ENCODE measurements at places on chromosomes 3 and 15.

DNA sequence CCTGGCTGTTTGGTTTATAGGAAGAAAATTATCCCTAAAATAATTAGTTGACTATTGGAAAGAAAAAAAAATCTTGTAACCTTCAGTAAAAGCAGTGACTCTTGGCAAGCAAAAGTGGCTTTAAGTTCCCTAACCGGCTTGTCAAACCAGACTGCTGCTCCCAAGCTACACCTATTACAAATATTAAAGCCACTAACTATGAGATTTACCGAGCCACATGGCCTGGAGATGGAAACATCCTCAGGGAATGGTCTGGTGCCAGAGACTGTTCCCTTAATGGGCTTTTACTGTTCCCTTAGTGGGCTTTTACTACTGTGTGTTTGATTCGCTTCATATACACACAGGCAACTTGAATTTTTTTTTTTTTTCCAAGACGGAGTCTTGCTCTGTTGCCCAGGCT lies 35.9 kb upstream of the ZNF774 start:
- DNase-seq = no peak

GRCh38 chr3:94294806-94295205 lies 231.9 kb downstream of the NSUN3 start:
- DNase-seq = no peak

DNA sequence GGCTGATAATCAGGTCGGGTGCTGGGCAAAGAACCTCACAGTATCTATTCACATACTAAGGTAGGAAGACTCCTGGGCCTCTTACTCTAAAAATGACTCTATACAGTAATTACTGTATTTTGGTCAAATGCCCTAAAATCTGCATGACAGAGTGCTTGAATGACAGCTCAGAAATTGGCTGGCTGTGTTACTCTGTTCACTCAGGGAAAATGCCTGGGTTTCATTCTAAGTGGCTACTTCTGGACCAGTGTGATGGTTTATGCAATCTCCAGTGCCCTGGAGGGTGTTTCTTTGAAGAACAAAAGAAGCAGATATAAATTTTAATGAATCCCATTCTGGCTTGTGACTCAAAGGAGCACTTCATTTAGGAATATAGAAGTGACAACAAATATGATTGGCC lies 2.2 kb downstream of the GABRR3 start:
- DNase-seq = no peak

DNA sequence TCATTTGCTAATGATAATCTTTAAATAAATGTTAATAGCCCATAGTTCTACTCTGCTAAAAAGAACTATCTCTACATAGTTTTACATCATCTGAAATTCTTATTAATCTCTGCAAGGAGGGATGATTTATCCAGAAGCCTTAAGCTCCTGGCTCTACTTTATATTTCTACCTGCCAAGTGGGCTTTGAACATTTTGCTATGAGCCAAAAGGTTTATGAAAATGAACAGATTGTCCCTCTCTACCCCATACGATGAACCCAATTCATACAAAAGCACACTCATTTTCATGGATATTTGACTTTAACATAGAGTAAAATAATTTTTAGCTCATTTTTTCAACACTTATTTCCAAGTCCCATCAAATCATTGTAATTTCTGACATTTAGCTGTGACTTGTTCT lies 611.0 kb downstream of the NSUN3 start:
- no peak for DNase-seq

DNA sequence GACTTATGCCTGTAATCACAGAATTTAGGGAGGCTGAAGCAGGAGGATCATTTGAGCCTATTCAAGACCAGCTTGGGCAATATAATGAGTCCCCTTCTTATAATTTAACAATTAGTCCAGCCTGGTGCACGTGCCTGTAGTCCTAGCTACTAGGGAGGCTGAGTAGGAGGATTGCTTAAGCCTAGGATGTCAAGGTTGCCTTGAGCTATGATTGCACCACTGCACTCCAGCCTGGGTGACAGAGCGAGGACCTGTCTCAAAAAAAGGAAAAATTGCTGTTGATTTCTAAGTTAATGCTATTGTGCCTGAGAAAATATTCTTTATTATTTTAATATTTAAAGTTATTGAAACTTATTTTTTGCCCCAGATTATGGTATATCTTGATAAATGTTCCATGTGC lies 159.0 kb downstream of the NLGN1 start:
- no peak for DNase-seq

GRCh38 chr3:186529201-186529999 lies 14.8 kb downstream of the CRYGS start:
- DNase-seq = no peak

DNA sequence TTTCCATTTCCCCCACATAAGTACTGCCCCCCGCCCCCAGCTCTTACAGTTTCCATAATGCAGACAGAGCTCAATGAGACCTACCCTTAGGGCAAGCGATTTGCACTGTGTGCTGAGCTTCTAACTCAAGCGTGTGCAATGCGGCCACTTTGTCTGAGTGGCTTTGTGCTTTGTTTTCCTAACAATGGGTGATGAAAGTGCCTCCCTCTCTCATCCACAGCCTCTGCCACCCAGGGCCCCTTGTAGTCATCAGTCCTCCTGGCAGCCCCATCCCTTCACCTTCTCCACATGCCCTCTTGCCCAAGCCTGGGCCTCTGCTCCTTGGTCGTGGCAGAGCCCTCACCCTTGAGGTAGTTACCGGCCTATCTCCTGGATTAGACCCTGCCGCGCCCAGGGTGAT lies 17.2 kb downstream of the DAPK2 start:
- DNase-seq = no peak

DNA sequence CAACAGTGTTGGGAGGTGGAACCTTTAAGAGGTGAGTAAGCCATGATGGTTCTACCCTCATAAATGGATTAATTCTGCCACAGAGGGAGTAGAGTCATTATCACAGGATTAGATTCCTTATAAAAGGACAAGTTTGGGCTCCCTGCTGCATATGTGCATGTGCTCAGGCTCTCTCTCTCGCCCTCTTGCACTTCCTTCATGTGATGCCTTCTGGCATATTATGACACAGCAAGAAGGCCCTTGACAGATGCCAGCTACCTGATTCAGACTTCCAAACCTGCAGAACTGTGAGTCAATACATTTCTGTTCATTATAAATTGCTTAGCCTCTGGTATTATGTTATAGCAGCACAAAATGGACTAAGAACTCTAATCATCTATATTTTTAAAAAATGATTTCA lies 205.3 kb downstream of the CTNNB1 start:
- DNase-seq = peak; percentile 63

- no peak for DNase-seq
Observed at GRCh38 chr3:130823241-130823884, 70.5 kb upstream of the ATP2C1 start.

GRCh38 chr3:52841211-52841980 lies 6.6 kb upstream of the MUSTN1 start:
- no peak for DNase-seq

- DNase-seq = peak; percentile 45
Observed at GRCh38 chr3:141231952-141232823, 563 bp downstream of the PXYLP1 start.

DNA sequence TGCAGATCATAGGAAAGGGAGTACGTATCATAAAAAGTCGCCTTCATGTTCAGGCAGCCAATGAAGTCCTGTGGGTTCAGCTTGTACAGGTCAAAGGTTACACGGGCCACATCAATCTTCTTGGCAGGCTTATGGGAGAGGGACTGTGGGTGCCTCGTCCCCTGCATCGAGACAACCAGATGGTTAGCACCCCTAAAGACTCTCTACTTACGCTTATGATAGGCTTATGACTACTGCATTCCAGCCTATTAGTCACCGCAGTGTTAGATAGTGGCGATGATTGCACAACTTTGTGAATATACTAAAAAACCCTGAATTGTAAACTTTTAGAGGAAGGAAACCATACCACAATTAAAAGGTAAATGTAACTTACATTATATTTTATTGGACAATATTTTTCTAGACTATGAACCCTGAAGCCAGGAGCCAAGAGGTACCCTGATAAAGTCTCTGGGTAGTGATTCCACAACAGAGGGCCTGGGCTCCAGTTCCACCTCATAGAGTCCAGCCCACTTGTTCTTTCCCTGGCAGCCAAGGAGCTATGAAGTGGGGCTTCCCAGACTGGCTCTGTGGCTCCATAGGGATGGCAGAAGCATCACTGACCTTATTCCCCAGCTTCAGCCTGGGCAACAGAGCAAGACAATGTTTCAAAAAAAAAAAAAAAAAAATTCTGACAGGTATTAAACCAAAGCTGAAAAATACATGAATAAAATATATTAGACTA lies 2.5 kb upstream of the FANCD2 start:
- peak; percentile 66 for DNase-seq

- DNase-seq = no peak
Observed at GRCh38 chr3:187328691-187329090, 37.2 kb upstream of the MASP1 start.

DNA sequence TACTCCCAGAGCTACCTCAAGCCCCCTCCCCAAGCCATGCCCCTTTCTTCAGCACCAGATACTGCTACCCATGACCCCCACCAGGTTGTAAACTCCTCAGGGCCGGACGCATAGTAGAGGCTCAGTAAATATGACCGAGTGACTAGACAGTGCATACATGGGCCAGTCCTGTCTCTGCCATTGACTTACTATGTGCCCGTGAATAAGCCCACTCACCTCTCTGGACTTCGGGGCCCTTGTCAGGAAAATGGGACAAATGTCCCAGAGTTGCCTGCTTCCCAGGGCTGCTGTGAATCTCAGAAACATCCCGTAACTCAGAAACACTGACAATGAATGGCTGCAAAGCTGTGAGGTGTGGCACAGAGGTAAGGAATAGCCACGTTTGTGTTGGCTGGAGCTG lies 48.2 kb upstream of the FGD5 start:
- no peak for DNase-seq

DNA sequence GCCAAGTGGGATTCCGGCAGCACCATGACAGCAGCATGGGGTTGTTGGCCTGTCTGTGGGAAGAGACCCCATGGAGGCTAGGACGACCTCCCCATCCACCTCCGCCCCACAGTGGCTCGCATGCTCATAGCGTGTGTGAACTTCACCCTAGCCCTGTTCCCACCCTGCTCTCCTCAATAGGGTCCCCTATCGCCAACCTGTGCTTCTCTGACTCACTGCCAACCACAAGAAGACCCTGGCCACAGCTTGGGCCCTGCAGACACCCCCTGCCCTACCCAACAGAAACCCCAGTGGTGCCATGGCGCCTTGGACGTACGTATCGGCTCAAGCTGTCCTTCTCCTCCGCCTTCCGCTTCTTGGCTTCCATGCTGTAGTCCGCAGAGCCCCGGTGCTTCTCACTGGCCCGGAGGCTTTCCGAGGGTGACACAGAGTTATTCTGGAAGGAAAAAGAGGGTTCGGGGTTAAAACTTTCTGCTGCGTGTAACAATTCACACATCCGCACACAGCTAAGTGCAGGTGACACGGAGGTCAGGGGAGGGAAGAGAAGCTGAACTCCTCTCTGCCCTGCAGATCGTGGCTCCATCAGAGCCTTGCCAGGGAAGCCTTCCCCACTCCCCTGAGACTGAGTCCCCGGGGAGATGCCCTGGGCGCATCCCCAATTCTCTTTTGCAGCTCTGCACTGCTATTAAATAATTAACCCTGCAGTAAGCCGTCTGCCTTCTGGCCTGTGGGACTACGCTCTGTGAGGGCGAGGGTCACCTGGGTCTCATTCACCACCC lies 37.3 kb downstream of the TLE3 start:
- DNase-seq = no peak

DNA sequence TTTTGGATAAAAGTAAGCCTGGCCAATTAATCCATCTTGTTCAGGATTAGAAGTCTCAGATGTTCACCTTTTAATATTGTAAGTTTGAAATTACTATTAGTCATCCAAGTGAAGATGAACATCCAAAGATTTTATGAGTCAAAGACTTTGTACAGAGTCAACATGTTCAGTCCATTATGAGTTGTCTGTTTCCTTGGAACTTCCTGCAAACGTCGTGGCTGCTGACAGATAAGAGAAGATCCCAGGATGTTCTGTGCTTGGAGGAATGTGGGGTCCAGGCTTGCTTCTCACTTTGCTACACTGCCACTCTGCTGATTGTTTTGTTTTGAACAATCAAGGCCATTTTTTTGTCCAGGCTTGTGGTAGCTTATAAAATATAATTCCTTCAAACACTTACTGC lies 74.3 kb upstream of the SLCO2A1 start:
- DNase-seq = peak; percentile 19

GRCh38 chr3:173711619-173712018 lies 314.1 kb downstream of the NLGN1 start:
- DNase-seq = peak; percentile 20

GRCh38 chr15:62559381-62559733 lies 394.3 kb upstream of the C2CD4B start:
- no peak for DNase-seq

DNA sequence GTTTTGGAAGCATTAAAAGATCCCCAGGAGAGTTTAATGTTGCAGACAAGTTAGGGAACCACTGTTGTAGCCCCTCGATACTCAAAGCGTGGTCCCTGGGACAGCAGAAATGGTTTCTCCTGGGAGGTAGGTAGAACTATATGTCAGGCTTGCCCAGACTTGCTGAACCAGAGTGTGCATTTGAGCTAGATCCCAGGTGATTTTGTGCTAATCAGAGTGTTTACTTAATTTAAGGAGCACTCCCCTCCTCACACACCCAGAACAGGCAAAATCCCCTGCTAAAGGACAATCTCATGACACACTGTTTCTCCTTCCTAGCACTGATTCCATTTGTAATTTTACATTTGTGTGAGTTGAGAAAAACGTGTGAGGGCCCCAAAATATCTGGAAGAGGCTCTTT lies 24.3 kb downstream of the LMCD1 start:
- DNase-seq = no peak

DNA sequence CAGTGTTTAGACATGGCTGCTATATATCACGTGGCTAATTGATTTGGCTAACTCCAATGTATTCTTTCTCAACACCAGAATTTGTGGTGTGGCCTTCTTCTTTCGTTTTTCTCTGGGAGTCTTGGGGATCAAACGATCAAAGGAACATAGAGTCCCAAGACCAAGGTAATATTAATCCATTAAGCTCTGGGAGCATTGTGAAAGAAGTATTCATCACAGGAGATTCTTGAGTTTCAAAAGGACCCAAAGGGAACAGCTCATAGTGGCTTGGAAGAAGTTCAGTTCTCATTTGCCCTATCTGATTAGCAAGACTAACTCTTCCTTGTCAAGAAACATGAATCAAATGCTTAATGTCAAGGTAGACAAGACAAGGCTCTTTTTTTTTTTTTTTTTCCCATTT lies 32.9 kb upstream of the TICRR start:
- DNase-seq = peak; percentile 40

DNA sequence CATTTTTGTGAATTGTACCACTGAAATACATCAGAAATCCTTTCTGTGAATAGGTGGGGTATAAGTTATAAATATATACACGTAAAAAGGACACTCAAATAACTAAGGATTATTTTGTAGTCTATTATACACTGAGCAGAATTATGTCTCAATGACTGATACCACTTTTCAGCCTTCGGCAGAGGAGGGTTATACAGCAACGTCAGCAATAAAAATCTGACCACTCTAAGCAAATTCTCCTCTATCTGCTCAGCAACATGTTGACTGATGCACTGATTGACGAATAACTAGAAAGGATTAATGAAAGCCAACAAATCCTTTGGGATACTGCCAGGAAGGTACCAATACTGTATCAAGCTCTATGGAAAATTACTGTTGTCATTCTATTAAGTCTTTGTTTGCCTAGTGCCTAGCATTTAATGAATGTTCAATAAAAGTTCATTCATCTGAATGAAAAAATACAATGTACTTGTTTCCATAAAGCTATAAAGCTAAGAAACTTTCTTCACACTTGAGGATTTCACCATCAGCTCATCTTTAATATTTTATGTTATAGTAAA lies 5.2 kb downstream of the ARPP19 start:
- DNase-seq = no peak
